HT1080 (cell line): ENCODE measurements at places on chromosomes 3 and 15. TPM values are rescaled to one million over a fixed set of nuclear protein-coding genes. Genes with fewer than 3 reads are reported as not detected.
A peak's percentile ranks its signal among the peaks of the same experiment; 100 is the strongest.

DNA sequence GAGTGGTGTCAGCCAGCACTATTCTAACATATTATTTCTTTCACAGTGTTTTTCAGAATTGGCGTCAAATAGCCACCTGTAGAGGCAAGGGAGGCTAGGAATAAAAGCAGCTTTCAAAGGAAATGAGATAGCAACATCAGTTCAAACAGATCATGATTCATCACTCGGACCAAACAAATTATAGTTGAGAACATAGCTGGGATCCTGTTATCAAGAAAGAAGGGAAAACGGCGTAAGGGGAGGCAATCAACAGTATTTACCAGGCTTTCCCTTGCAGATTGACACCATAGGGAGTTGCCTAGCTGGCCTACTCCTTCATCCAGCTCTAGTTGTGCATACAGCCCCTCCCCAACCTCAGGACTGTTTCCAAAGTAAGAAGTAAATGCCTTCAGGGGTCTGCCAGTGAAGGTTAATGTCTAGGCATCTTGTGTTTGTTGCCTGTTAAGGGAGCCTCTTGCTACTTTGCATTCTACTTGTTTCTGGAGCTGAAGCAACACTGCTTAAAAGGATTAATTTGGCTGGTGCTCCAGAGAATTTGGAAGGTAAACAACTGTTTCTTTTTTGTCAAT lies 286.5 kb downstream of the NSUN3 start:
- no peak for DNase-seq

GRCh38 chr3:48058091-48058490 lies 41.9 kb upstream of the MAP4 start:
- DNase-seq = no peak

DNA sequence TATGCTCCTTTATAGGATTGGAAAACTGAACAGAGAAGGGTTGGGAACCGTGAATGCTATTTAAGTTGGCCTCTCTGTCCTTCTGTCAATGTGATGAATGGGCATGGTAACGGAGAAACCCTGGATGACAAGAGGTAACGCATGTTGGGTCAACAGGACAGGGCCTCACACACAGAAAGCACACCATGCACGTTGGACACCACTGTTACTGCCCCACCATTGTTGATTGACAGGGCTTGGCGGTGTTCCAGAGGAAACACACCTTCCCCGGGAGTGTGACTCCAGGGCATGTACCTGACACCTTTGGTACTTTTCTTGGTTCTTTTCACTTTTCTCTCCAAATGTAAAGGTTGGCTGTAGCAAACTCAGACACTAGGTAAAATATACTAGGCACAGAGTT lies 548.5 kb downstream of the OCA2 start:
- no peak for DNase-seq

GRCh38 chr15:66096688-66097058 lies 156.9 kb downstream of the MEGF11 start:
- DNase-seq = no peak

GRCh38 chr3:72547183-72547582 lies 301.1 kb downstream of the SHQ1 start:
- DNase-seq = no peak

GRCh38 chr3:144294659-144295538 lies 323.3 kb downstream of the DIPK2A start:
- DNase-seq = no peak

CAMKV gene
- 0.23 TPM in 1 of 2 replicates, not detected in the other for total RNA-seq

DNA sequence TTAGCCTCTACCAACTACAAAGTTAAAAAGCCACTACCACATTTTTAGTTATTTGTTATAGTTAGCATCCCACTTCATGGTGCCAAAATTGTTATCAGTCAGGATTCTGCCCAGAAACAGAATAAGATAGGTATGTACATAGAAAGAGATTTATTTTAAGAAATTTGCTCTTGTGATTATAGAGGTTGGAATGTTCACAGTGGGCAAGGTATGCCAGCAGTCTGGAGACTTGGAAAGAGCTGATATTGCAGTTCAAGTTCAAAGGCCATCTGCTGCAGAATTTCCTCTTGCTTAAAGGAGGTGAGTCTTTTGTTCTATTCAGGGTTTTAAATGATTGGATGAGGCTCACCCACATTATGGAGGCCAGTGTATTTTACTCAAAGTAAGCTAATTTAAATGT lies 143.8 kb upstream of the POU1F1 start:
- no peak for DNase-seq

DNA sequence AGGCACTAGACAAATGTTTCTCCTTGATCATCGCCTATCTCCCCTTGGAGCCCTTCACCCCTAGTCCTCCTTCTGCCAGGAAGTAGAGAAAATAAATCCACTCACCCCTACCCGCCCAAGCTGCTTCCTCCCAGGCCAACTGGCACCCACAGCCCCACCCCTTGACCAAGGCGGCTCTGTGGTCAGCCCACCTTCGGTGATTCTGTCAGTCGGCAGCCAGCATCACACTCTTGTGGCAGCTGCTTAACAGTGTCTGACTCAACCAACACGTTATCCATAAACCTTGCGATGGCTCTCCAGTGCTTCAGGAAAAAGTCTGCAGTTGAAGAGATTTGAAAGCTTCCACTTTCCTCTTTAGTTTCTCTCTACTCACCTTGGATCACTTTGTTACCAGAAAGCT lies 7.6 kb downstream of the SHF start:
- peak; percentile 79 for DNase-seq

DUOXA2 gene
- total RNA-seq = not detected in 2 replicates

DNA sequence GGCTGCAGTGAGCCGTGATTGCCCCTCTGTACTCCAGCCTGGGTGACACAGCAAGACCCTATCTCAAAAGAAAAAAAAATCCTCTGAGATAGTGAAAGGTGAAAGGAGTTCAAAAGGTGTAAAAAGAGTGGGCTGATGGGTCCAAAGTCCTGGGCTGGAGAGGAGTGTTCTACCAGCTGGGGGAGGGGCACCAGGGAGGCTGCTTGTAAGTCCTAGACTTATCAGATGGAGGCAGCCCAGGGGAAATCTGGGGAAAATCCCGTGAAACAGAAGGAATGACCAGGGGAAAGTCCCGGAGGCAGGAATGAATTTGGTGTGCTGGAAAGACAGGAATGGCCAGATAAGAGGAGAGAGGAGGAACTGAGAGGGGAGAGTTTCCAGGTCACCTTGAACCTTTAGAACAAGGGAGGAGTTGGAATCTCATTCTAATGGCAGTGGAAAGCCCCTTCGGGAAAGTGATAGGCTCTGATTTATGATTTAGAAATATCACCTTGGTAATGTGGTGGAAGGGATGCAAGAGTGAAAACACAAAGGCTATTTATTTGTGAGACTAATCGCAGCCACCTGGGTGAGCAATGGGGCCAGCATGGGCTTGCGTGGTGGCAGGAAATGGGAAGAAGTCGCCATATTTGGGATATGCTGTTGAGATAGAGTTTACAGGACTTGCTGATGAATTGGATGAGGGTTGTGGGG lies 23.4 kb upstream of the PPP4R2 start:
- no peak for DNase-seq

DNA sequence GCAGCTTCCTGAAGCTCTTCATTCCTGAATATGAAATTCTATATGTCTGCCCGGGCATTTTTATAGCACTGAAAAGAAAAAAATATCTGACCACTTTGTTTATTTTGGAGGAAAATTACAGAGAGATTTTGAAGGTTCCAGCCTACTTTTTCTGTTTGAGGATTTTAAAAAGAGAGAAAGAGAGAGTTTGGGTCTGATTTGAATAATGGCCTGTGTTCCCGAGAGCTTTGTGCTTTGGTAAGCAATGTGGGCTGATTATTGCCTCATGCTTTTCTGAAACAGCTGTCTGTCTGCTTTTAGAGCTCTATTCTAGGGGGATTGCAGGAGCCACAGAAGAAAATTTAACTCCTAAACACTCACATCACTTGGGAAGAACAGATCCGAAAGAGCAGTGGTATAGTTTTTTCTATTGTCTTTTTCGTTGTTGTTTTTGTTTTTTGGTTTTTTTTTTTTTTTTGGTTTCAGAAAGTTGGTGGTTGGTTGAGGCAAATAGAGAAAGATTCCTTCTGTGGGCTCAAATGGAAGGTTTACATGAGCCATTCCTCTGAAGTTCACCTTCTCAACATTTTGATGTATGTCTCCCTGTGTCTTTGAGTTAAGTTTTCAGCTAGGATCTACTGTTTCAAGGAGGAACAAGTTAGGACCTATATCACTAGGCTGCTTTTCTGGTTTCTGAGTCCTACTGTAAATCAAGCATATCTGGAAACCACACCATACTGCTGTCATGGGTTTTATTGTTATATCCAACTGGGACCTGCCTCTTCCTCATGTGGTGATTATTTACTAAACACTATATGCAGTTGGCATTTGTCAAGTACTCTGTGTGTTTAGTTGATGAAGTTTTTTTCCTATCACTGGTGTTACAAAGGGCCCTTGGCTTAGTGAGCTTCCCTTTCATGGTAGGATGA lies 178.9 kb downstream of the KCNMB2 start:
- DNase-seq = no peak

FAM81A gene
- total RNA-seq = 4.1 and 5.0 TPM in 2 replicates

ASB14 gene
- total RNA-seq = 0.20 TPM in 1 of 2 replicates, not detected in the other

HYKK gene
- 0.57 and 1.6 TPM in 2 replicates for total RNA-seq

SAMMSON gene
- 0.43 and 0.93 TPM in 2 replicates for total RNA-seq

GRCh38 chr15:72792431-72792830 lies 8.9 kb upstream of the ADPGK start:
- DNase-seq = no peak

DNA sequence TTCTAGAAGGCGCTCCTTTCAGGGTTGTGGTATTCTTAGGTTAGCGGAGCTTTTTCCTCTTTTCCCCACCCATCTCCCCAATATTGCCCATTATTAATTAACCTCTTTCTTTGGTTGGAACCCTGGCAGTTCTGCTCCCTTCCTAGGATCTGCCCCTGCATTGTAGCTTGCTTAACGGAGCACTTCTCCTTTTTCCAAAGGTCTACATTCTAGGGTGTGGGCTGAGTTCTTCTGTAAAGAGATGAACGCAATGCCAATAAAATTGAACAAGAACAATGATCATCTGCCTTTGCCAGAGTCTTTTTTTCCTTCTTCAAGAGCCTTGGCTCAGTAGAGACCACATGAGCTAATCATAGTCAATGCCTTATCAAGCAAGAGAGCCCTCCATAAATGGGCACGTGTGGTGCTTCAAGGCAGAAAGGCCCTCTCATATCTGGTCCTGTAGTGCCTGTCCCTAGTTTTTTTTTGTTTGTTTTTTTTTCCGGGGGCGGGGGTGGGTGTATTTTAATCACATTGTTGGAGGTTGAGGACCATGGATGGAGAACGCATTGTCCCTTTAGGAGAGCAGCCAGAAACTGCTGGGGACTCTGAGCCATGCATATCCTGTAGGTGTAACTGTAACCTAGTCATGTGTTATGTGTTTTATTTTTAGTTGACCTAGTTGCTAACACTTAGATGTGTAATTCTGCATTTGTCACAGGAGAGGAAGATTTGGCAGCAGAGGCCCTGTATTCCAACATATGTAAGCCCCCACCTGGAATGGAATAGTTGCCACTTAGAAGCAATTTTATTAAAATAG lies 64.7 kb upstream of the ACAD9 start:
- no peak for DNase-seq
